T47D (cell line): ENCODE measurements at places on chromosomes 4 and X.

- no peak for DNase-seq
Observed at GRCh38 chr4:113407409-113407808, 354.1 kb downstream of the CAMK2D start.

- DNase-seq = no peak
Observed at GRCh38 chrX:154821523-154821922, 12.9 kb downstream of the SMIM9 start.

DNA sequence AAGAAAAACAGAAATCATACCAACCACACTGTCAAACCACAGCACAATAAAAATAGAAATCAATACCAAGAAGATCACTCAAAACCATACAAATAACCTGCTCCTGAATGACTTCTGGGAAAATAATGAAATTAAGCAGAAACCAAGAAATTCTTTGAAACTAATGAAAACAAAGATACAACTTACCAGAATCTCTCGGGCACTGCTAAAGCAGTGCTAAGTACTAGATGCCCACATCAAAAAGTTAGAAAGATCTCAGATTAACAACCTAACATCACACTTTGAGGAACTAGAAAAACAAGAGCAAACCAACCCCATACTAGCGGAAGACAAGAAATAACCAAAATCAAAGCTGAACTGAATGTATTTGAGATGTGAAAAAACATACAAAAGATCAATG lies 33.2 kb downstream of the AWAT2 start:
- no peak for DNase-seq

DNA sequence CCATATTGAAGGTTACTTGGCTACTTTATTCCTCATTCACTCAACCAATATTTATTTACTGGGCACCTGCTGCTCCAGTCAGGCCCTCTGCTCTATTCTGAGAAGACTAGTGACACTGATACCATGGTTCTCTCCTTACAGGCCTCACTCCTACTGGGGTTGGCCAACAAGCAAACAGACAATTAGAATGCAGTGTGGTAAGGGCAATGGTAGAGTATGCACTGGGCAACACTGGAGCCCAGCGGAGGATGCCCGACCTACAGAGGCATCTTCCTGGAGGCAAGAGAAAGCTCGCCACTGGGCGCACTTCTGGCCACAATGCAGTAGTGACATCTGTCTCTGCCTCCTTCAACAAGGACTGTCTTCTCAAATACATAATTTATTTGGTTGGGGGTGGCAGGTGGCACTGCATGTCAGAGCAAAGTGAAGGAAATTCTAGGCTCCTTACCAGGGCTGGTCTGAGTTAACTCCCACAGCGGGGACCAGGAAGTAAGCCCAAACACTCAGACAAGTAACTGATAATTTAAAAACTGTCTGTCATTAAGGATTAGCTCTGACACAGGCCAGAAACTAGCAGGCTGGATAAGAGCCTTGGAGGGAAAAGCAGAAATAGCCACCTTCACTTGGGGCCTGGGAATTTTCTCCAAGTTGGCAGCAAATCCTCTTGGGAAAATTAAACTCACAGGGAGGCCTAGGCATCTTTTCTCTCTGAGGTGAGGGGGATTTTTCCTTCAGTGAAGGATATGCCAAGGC lies 150.7 kb upstream of the EOLA2 start:
- no peak for DNase-seq

GRCh38 chrX:129071390-129071789 lies 451.9 kb downstream of the SMARCA1 start:
- no peak for DNase-seq

GRCh38 chrX:27679281-27679680 lies 89.1 kb downstream of the DCAF8L2 start:
- no peak for DNase-seq

DNA sequence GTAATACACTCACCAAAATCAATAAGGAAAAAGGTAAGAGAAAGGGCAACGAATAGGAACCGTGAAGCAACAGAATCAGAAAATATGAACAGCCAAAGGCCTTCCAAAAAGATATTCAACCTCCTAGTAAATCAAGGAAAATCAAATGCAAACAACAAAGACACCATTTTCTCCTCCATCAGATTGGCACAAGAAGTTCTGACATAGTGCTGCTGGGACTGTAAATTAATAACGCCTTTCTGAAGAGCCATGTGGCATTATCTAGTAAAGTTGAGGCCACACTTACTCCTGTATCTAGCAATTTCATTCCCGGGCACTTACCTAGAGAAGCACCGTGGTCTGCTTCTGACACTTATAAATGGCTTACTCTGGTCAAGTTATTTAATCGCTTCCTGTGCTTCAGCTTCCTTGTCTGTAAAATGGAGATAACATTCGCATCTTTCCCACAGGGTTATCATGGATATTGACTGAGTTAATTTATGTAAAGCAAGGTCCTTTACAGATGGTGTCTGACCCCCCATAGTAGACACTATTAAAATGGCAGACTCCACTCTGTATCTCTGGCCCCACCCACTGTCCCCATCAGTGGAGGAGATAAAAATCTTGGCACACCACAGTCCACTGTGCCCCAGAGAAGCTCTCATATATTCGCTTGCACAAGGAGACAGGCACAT lies 20.5 kb upstream of the ENPP6 start:
- no peak for DNase-seq

- DNase-seq = no peak
Observed at GRCh38 chr4:47914926-47915237, 499 bp upstream of the NFXL1 start.
